Stimulated activated CD4-positive, alpha-beta T cell treated with anti-CD3 and anti-CD28 coated beads, Interleukin-4, amount 100 ng/mL, for 48 hours (primary cell): ENCODE measurements at places on chromosomes 5 and 9.

DNA sequence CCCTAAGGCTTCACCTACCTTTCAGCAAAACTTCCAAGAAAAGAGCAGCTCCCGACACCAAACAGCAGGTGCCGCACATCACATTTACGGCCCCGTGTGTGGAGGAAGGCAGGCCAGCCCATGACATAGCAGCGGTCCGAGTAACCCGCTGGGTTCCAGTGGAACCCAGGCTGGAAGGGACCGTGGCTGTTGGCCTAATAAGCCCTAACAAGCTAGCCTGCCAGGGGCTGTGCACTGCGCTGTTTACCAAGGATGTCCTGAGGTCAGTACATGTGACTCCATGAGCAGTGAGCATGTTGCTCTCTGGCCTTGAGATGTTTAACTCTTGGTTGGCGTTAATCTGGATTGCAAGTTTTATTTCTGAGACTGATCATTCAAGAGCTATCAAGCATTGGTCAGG is 131.5 kb downstream of the FSTL4 start:
- no peak for DNase-seq

- DNase-seq, result no peak
Measured at GRCh38 chr5:65858316-65858715, 68.1 kb upstream of the ERBIN start.

DNA sequence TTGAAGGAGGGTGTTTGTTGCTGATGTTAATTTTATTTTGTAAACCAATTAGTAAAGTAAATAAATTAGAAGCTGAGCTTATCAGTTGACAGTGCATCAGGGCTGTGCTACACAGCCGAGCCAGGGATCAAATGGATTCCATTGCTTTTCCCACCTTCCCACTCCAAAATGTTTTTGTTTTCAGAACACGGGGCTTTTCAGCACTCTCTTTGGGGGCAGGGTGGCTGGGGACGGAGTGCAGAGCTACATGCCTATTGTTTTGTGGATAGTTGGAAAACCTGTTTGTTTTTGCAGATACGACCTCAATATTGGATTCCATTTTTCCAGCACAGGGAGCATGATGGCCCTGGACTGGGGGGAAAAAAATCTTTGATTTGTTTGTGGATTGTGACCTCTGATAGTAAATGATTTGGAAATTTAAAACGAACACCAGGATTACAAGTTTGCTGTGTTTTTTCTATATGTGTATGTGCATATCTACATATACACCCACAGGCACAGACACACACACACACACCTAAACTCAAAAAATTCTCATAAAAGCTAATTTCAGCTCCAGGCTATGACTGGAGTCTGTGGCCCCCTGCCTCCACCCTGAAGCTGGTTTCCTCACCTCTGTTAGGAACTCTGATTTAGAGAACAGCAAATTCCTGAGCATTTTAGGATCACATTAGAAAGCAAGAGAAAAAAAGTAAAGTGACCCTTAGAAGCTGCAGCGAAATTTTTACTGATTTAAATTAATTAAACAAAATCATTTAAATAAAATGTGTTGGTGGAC is 371.7 kb upstream of the IRX2 start:
- no peak for DNase-seq

- DNase-seq, result no peak
Measured at GRCh38 chr9:122370869-122371755, at the start of gene PTGS1. Gene PTGS1, plus strand, starts transcription at chr9:122371024. Its CDS starts 61 bp downstream, at chr9:122371085.

- DNase-seq, result no peak
Measured at GRCh38 chr9:123426406-123426805, 70.4 kb downstream of the CRB2 start.

- no peak for DNase-seq
Measured at GRCh38 chr5:103408408-103408807, 149.8 kb downstream of the MACIR start.
